ENCODE measurements at places on chromosomes 11 and 22. TPM values are rescaled to one million over a fixed set of nuclear protein-coding genes. Genes with fewer than 3 reads are reported as not detected.

DNA sequence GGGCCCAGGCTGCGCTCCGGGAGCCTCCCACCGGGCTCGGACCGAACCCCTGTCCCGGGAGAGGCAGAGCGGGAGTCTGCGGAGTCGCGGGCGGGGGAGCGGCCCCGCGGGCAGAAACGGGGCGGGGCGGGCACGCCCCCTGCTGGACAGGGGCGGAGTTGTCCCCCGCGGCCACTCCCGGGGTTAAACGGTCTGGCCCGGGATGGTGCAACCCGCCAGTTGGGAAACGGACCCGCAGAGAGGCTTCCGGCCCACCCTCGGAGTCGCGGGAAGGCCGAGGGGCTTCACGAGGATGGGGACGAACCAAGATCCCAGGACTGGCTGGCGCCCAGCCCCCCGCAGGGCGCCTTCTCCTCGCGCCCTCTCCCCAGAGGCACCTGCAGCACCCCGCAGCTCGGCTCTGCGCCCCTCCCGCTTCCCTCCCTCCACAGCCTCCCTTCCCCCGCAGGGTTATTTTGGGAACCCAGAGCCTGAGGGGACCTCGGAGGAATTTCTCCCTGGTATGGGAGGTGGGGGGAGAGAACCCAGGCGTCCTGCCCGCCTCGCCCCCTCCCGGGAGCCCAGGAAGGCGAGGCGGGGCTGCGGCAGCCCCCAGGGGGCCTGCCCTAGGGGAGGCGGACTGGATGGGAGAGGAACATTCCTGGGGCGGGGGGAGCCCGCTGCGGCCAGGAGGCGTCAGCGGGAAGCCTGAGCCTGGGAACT lies 902 bp downstream of the RASGRP2 start:
- peak; percentile 32 for DNase-seq

GRCh38 chr11:76598426-76598839 lies 72.1 kb downstream of the LRRC32 start:
- peak; percentile 42 for DNase-seq

DNA sequence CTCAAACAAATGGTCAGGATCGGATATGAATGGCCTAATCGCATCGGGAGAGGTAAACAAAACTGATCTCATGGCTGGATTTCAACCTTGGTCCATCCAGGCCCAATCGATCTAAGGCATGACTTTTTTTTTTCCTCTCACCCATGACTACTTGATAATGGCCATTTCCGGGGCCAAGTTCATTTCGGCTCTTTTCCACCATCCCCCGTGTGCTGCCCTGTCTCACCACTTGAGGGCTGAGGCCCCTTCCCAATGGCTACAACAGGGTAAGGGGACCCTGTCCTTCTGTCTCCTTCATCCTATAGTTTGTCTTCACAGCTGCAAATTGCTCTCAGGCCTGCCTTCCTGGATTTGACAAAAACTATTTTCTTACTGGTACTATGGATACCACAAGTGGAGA lies 26.7 kb downstream of the GRAP2 start:
- no peak for DNase-seq

- DNase-seq = no peak
Observed at GRCh38 chr22:46129390-46130041, 20.8 kb upstream of the PPARA start.

DNA sequence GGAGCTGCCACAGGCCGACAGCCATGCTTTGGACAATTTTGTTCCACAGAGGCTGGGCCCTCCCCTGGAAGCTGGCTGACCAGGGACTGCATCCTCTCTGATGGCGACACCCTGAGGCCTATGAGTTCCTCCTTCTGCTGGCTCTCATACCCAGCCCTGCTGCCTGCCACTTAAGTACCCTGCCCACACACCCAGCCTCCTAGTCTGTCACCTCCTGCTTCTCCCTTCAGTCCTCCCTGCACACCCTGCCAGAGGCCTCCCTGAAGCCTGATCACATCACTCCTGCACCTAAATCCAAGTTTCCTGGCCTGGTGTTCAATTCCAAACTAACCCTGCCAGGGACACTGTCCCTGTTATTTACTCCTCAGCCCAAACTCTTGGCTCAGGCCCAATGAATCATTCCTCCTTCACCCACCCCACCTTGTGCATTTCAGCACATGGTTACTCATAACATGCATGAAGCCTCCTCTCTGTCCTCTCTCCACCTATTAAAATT lies 136.7 kb upstream of the NECTIN1 start:
- no peak for DNase-seq

- no peak for DNase-seq
Observed at GRCh38 chr11:73266646-73267020, 5.5 kb upstream of the P2RY6 start.

DNA sequence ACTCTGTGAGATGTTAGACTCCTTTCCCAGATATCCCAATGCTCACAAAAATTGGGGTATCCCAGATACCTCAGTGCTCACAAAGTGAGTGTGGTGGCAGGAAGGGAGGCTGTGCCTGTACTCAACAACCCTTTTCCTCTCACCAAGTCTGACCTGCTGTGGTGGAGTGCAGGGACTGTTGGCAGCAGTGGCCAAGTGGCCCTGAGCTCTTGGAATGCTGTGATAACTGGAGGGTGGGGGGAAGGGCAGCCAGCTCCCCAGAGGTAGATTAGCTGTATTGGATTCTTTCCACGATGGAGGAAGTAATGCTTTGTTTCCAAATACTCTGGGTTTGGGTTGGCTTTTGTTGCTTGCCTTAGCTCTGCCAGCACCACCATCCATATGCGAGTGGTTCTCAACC lies 46.0 kb upstream of the OR9Q1 start:
- DNase-seq = no peak

- DNase-seq = peak; percentile 34
Observed at GRCh38 chr22:46763051-46763705, 728 bp downstream of the TBC1D22A start.

GRCh38 chr11:44978274-44978960 lies 27.7 kb upstream of the TP53I11 start:
- DNase-seq = peak; percentile 19

Gene RCN1
- 285 TPM for total RNA-seq

Data from endothelial cell of umbilical vein (primary cell).